ENCODE measurements at places on chromosomes 5 and 9.

- DNase-seq = no peak
These were observed 72.3 kb upstream of the ANXA1 start for GRCh38 chr9:73079326-73079725.

DNA sequence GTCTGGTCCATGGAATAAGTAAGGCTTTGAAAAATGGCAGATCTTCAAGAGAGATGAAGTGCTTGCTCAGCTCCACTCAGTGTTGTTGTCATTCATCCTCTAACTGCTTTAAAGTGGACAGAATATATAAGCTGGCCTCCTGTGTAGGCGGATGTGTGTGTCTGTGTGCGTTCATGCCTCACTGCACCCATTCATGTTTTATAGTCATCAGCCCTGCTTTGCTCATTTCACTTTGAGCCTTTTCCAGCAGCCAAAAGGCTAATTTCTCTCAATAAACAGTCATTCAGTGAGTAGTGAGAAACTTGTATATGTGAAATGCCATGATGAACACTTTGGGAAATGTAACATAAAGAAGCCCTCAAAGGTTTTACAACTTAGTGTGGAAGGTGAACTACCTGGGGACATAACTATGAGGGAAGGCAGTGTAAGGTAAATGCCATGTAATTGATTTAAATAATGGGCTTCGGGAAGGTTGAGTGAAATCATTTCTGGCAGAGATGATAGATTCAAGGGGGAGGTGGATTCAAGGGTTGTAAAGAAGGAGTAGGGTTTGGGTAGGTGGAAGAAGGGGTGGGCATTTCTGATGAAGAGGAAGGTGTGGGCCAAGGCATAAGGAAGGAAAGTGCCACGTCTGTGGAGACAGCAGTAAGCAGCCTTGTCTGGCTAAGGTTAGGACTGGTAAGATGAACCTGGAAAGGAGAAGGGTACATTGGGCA lies 15.7 kb downstream of the TTC23L start:
- no peak for DNase-seq

DNA sequence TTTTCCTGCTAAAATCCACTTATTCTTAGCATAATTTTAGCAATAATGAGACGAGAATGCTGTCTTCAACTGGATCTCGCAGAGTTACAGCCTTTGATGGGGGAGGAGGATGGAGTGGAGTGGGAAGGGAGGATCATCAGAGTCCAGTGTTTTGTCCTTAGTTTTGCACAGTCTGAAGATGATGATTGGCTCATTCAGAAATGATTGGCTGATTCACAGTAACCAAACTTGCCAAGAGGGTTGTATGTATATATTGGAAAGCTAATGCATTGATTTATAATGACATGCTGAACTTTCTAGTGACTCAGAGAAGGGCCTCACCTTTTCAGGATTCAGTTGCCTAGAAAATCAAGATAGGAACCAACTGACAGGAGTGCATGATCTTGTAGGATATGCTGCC lies 448.0 kb downstream of the CCDC171 start:
- no peak for DNase-seq

DNA sequence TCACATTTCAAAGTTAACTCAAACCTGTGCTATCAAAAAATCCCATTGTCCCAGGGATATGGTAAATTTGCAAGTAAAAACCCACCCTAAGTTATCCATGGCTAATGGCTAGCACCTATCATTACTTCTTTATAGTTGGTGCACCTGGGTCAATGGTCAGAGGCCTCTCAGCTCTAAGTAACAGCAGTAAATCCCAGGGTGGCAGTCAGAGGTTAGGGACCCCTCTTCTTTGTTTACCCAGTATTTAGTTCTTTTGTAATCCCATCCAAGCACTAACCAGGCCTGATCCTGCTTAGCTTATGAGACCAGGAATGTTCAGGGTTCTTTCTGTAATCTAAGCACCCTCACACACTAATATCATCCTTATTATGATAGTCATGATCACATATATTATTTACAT lies 52.1 kb upstream of the WWC1 start:
- DNase-seq = no peak

Measured in NCI-H1930 (cell line).